Osteocyte (in vitro differentiated cells): ENCODE measurements at places on chromosomes 13 and 19. TPM values are rescaled to one million over a fixed set of nuclear protein-coding genes. Genes with fewer than 3 reads are reported as not detected.

Gene CCDC194
- not detected in 2 replicates for total RNA-seq

GRCh38 chr13:102295316-102296048, 106.4 kb downstream of the FGF14 start:
- no peak overlapping the region for H3K27ac ChIP-seq
- H3K36me3 ChIP-seq = no peaks in the 10 kb centered on the region
- H3K4me3 ChIP-seq = no peak overlapping the region

- H3K36me3 ChIP-seq = no peaks in the 10 kb centered on the region
- H3K27ac ChIP-seq = no peak overlapping the region
- H3K4me1 ChIP-seq = no peaks in the 10 kb centered on the region
- DNase-seq = no peak
- no peak overlapping the region for H3K4me3 ChIP-seq
- H3K27me3 ChIP-seq = no peaks in the 10 kb centered on the region
Observed at GRCh38 chr19:29326351-29326750, 113.4 kb upstream of the UQCRFS1 start.

DNA sequence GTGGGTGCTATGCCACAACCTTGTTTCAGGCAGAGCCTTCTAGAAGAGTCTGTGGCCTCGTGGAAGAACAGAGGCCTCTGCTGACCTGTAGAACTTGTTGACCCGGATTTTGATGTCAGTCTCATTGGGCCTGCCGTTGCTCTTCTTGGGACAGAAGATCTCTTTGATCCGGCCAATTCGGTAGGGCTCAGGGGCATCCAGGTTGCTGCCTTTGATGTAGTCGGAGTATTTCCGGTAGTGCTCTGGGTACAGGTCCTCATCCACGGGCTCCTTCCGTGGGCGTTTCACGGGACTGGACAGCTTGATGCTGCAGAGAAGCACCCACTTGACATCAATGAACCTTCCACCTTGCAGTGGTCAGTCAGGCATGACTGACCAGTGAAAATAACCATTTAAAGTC, 24.0 kb upstream of the EIF3G start:
- DNase-seq = no peak
- H3K36me3 ChIP-seq = peaks cover 38% of the 10 kb centered on the region
- no peak overlapping the region for H3K4me3 ChIP-seq
- H3K4me1 ChIP-seq = no peaks in the 10 kb centered on the region
- no peaks in the 10 kb centered on the region for H3K27me3 ChIP-seq

Gene GPR12
- not detected in 2 replicates for total RNA-seq

Gene SLC25A41
- 0.27 TPM in 1 of 2 replicates, not detected in the other for total RNA-seq

GRCh38 chr13:80132741-80133601, 208.0 kb downstream of the SPRY2 start:
- no peaks in the 10 kb centered on the region for H3K36me3 ChIP-seq
- H3K27me3 ChIP-seq = no peaks in the 10 kb centered on the region
- H3K4me1 ChIP-seq = peaks cover 43% of the 10 kb centered on the region
- DNase-seq = no peak
- H3K27ac ChIP-seq = peak overlapping the region; percentile 91

- H3K36me3 ChIP-seq = peaks cover 5% of the 10 kb centered on the region
- H3K27ac ChIP-seq = no peak overlapping the region
- DNase-seq = no peak
- no peak overlapping the region for H3K4me3 ChIP-seq
- no peaks in the 10 kb centered on the region for H3K27me3 ChIP-seq
Observed at GRCh38 chr13:48500652-48501197, 32.2 kb downstream of the RCBTB2 start.

Gene CEACAM5
- total RNA-seq = not detected in 2 replicates

Gene BORCS8
- 23.7 and 24.4 TPM in 2 replicates for total RNA-seq

- DNase-seq = peak; percentile 21
- no peak overlapping the region for H3K4me3 ChIP-seq
- H3K27ac ChIP-seq = no peak overlapping the region
- H3K27me3 ChIP-seq = peaks cover 2% of the 10 kb centered on the region
- no peaks in the 10 kb centered on the region for H3K36me3 ChIP-seq
Observed at GRCh38 chr13:45446181-45446580, 18.6 kb upstream of the COG3 start.

Gene RNF113B
- not detected in 2 replicates for total RNA-seq

GRCh38 chr19:2461751-2462634, 5.2 kb upstream of the LMNB2 start:
- DNase-seq = peak; percentile 85
- H3K4me3 ChIP-seq = peak overlapping the region; percentile 79
- H3K36me3 ChIP-seq = no peaks in the 10 kb centered on the region
- H3K27me3 ChIP-seq = no peaks in the 10 kb centered on the region
- peaks cover 23% of the 10 kb centered on the region for H3K4me1 ChIP-seq

Gene PDX1
- total RNA-seq = not detected in 2 replicates

- H3K4me1 ChIP-seq = peaks cover 38% of the 10 kb centered on the region
- peak overlapping the region; percentile 99 for H3K27ac ChIP-seq
- H3K36me3 ChIP-seq = no peaks in the 10 kb centered on the region
Observed at GRCh38 chr19:45455707-45456499, 11.9 kb upstream of the FOSB start.

Gene HRC
- not detected in 2 replicates for total RNA-seq

DNA sequence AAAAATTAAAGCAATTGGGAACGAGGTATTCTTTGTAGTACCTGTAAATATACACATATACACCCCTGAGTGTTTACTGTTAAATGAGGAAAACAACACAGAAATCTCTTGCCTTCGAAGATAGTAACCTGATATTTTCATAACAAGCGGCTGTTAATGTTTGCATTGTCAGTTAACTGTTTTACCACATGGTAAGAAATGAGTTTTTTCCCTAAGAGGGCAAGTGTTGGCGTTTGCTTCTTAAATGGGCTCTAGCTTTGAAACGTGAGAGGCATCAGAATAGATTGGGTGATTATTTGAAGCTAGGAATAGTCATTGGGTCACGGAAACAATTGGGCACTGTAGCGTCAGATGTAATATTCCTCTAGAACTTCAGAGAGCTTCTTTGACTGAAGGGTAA, 22.0 kb upstream of the UPF3A start:
- peaks cover 67% of the 10 kb centered on the region for H3K36me3 ChIP-seq
- H3K4me1 ChIP-seq = peaks cover 13% of the 10 kb centered on the region
- no peak overlapping the region for H3K27ac ChIP-seq
- no peaks in the 10 kb centered on the region for H3K27me3 ChIP-seq
- no peak for DNase-seq

Gene CPB2
- total RNA-seq = not detected in 2 replicates

Gene PGLYRP1
- total RNA-seq = not detected in 2 replicates

- DNase-seq = no peak
- H3K36me3 ChIP-seq = peaks cover 2% of the 10 kb centered on the region
- H3K27ac ChIP-seq = no peak overlapping the region
- peaks cover 6% of the 10 kb centered on the region for H3K27me3 ChIP-seq
Observed at GRCh38 chr19:31346184-31347059, 2.8 kb downstream of the TSHZ3 start.

- no peaks in the 10 kb centered on the region for H3K36me3 ChIP-seq
- peaks cover 35% of the 10 kb centered on the region for H3K4me1 ChIP-seq
- DNase-seq = no peak
- no peak overlapping the region for H3K27ac ChIP-seq
Observed at GRCh38 chr13:99652901-99653300, 151.6 kb downstream of the TM9SF2 start.

GRCh38 chr19:57334191-57334590, 13.9 kb downstream of the ZNF543 start:
- H3K27me3 ChIP-seq = no peaks in the 10 kb centered on the region
- no peak overlapping the region for H3K27ac ChIP-seq
- no peak for DNase-seq

DNA sequence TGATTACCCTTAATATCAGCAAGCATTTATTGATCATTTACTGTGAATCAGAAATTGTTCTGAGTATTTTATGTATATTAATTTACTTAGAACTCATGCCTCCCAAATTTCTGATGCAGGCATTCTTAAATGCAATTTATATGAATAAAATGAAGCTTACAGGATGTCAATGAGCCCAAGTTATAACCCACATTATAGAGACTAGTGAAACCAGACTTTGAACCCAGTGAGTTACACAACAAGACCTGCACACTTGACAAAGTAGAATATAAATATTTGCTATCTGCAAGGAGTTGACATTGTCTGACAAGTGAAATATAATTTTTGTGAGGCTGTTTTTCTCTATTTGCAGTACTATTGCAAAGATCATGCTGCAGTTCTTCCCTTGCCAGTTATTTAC, 656.0 kb downstream of the GPC5 start:
- no peaks in the 10 kb centered on the region for H3K4me1 ChIP-seq
- H3K27ac ChIP-seq = no peak overlapping the region
- DNase-seq = no peak

Gene B3GNT8
- 0.35 and 1.5 TPM in 2 replicates for total RNA-seq

DNA sequence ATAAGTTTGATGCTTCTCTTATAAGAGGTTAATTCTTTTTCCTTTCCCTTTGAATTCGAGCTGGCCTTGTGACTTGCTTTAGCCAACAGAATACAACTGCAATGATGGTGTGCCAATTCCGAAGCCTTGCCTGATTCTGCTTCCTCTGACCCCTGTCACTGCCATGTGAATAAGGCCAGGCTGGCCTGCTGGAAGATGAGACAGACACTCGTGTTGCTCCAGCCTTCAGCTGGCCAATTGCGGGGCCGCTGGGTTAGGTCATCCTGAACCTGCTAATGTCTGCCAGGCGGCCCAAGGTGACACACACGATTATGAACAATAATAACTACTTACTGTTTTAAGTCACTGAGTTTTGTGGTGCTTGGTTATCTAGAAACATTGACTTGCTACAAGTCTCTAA, 352.0 kb downstream of the MYO16 start:
- H3K36me3 ChIP-seq = peaks cover 8% of the 10 kb centered on the region
- H3K4me3 ChIP-seq = no peak overlapping the region
- no peaks in the 10 kb centered on the region for H3K27me3 ChIP-seq
- DNase-seq = no peak
- peaks cover 37% of the 10 kb centered on the region for H3K4me1 ChIP-seq
- H3K27ac ChIP-seq = no peak overlapping the region

GRCh38 chr13:29718694-29719093, 123.2 kb upstream of the SLC7A1 start:
- no peaks in the 10 kb centered on the region for H3K4me1 ChIP-seq
- H3K4me3 ChIP-seq = no peak overlapping the region
- H3K27ac ChIP-seq = no peak overlapping the region
- no peak for DNase-seq
- peaks cover 22% of the 10 kb centered on the region for H3K27me3 ChIP-seq
- H3K36me3 ChIP-seq = no peaks in the 10 kb centered on the region

Gene PEAK3
- 0.44 and 0.51 TPM in 2 replicates for total RNA-seq
